ENCODE measurements at places on chromosomes 1 and 21.
A peak's percentile ranks its signal among the peaks of the same experiment; 100 is the strongest.

- DNase-seq: no peak
These were observed 70.6 kb downstream of the SYT6 start for GRCh38 chr1:114082867-114083585.

- DNase-seq: no peak
These were observed 20.3 kb downstream of the CDCP2 start for GRCh38 chr1:54132495-54132894.

DNA sequence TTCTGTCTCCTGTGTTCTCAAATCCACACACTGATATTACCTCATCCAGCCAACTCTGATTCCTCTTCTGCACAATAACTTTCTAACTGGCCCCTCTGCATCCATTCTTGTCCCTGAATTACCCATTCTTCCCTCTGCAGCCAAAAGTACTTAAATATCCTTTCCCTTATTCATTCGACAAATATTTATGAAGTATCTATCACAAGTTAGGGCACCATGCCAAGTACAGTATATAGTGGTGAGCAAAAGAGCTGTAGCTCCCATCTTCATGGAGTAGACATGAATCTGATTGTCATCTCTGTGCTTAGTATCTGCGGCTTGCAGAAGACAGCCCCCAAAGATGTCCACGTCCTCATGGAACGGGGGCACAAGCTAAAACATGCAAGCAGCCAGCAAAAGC, 316.8 kb downstream of the SETD4 start:
- DNase-seq: no peak

GRCh38 chr1:184608581-184608980, 146.1 kb downstream of the EDEM3 start:
- DNase-seq: no peak

DNA sequence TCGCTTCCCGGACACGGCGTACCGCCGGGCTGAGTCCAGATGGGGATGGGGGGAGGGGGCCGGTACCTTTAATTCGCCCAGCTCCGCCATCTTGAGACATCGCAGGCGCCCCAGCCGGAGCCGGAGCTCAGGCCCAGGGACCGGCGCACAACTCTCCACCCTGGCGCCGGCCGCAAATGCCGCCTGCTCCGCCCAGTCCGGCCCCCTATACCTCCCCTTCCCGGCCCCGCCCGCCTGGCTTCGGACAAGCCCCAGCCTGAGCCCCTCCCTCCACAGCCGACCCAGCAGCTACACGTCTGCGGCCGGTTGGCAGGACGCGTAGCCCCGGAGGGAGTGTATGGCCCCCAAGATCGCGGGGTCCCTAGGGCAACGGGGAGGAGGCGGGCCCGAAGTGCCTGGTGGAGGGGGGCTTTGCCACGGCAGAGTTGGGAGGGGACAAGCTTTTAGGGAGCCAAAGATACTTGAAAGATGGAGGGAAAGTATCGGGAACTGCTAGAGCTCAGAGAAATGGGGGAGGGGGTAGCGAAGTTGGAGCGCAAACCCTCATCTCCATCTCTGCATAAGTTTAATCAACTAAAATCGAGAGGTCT, at the start of gene PIAS3:
Gene PIAS3, minus strand, starts transcription at position 181 of the 590 bp plus-strand sequence. Its CDS starts 91 bp downstream, at position 90.
- peak; percentile 83 for DNase-seq

DNA sequence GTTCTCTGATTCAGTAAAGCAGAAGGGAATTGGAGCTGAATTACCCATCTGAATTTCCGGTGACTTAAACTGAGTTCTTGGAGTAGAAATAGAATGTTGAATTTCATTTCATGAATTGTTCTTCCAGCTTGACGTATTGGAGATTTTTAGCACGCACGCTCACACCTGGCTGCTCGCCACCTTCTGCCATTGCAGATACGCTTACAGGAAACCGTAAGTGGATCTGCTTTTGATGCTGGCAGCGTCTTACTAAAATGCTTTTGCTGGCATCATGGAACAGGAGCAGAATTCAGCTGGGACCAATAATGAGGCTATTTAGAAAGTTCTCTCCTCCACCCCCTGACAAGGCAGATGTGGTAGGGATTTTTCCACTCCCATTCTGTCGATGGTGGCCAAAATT, 17.7 kb upstream of the ELAVL4 start:
- no peak for DNase-seq

DNA sequence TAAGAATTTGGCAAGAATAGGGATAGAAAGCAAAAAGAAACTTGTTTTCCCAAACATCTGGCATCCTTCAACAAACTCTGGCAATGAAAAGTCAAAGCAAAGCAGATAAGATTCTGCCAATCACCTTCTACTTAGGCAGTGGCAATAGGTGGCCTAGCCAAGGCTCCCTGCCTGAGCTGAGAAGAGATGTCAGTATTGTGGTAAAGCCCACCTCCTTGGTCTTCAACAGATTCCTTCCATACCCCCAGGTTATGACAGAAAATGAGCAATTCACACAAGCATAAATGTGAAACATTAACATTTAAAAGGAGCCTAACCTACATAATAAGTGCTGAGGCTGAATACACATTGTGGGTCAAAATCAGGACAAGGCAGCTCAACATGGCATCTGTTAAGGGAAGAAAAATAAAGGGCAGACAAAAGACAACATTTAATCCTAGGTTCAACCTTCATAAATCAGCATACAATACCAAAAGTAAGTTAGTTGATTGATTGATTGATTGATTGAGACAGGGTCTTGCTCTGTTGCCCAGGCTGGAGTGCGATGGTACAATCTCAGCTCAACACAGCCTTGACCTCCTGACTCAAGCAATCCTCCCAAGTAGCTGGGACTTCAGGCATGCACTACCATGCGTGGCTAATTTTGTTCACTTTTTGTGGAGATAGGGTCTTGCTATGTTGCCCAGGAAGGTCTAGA, 123.1 kb downstream of the AKT3 start:
- no peak for DNase-seq

- DNase-seq: no peak
These were observed 15.7 kb downstream of the BTBD8 start for GRCh38 chr1:92095874-92096273.

GRCh38 chr1:247322849-247323586, 8.6 kb downstream of the ZNF496 start:
- no peak for DNase-seq

- DNase-seq: no peak
These were observed 24.2 kb upstream of the FHAD1 start for GRCh38 chr1:15222653-15223303.

GRCh38 chr1:201696217-201696761, 132.7 kb upstream of the IPO9 start:
- no peak for DNase-seq

GRCh38 chr1:67078291-67078690, 24.3 kb upstream of the SLC35D1 start:
- no peak for DNase-seq

- no peak for DNase-seq
These were observed 4.0 kb upstream of the PEX10 start for GRCh38 chr1:2416403-2416802.

DNA sequence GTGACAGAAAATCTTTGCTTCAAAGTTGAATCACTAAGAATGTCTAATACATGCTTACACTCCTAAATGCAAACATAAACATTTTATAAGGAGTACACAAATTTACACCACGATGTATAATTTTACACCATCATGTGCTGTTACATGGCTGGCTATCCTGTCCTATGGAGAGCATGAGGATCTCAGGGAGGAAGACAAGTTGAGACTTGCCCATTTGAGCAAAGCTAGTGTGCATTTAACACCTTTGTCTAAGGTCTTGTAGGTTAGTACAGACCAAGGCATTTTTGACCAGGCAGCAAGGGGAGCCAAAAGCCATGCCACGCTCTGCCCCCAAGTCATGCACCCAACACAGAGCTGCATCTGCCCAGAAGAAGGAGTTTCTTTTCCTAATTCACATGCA, 14.5 kb upstream of the COG2 start:
- no peak for DNase-seq

- no peak for DNase-seq
These were observed 32.9 kb upstream of the DOCK7 start for GRCh38 chr1:62720946-62721554.

GRCh38 chr1:62198781-62199125, 4.1 kb downstream of the L1TD1 start:
- DNase-seq: no peak

DNA sequence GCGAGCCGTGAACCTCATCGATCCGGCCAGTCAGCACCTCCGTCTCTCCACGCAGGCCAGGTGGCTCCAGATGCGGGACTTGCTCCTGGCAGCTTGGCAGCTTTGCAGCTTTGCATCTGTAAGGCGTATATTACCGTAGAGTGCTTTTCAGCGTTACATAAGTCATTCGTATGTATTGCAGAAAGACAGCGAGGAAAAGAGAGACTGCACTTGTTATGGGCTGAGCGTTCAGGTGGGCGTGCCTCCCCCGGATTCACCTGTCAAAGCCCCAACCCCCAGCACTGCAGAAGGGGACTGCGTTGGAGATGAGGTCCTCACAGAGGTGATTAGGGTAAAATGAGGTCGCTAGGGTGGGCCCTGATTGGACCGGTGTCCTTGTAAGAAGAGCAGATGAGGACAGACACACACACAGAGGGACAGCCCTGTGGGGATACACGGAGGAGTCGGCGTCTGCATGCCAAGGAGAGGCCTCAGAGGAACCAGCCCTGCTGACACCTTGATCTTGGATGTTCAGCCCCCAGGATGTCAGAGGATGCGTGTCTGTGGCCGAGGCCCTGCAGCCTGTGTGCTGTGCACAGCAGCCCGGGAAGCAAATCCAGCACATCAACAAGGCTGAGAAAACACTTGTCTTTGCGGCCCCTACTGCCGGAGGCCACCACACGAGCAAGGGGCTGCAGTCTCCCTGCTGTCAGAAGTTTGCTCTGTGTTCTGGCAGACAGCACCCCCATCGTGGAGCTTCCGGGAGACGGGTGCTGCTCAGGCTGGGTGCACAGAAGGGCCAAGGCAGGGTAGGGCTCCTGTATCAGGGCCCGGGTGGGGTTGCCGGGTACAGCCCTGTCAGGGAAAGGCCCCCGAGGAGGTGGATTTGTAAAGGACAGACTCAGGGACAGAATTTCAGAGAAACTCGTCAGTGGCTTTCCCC, 10.9 kb upstream of the AGPAT3 start:
- no peak for DNase-seq

GRCh38 chr1:6909401-6909800, 124.1 kb downstream of the CAMTA1 start:
- no peak for DNase-seq

GRCh38 chr1:77018761-77019160, 151.5 kb downstream of the ST6GALNAC5 start:
- DNase-seq: no peak

- no peak for DNase-seq
These were observed 147.1 kb upstream of the ARHGEF16 start for GRCh38 chr1:3307359-3307758.

GRCh38 chr1:228368801-228369607, 37.6 kb downstream of the TRIM11 start:
- no peak for DNase-seq

GRCh38 chr21:40704141-40704540, 142.8 kb downstream of the DSCAM start:
- no peak for DNase-seq

- no peak for DNase-seq
These were observed 2.9 kb upstream of the LRP8 start for GRCh38 chr1:53330819-53331218.

DNA sequence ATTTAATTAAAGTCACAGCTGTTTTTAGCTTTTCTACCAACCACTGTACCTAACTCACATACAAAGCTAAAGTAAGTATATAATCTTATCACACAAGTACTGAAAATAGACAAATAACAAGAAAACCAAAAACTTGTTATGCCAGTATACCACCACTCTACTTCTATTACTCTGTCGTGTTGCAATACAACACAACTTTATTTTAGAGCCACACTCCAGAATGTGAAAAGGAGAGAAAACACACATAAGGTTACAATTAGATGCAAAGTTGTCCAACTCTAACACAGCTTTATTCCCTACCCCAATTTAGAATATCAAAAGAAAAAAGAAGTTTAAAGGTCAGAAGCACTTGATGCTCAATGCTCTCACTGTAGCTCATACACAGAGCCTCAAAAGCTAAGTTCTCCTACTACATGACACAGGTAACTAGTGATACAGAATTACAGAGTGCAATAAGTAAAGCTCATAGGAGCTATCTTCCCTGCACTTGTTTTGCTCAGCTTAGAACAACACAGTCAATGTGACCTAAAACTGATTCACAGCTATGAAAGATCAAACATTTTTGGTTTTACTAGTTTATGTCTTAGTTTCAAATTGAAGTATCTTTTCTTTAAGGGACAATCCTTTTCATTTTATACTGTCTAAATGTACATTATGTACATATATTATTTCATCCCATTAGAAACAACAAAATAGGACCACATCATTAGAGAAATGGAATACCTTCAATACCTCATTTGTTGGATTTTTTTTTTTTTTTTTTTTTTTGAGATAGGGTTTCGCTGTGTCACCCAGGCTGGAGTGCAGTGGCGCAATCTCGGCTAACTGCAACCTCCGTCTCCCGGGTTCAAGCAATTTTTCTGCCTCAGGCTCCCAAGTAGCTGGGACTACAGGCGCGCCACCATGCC, 29.2 kb downstream of the EYA3 start:
- DNase-seq: no peak

- DNase-seq: no peak
These were observed 40.1 kb downstream of the PTAFR start for GRCh38 chr1:28136169-28136921.

- DNase-seq: no peak
These were observed 439.6 kb downstream of the TTLL7 start for GRCh38 chr1:83559129-83559840.

DNA sequence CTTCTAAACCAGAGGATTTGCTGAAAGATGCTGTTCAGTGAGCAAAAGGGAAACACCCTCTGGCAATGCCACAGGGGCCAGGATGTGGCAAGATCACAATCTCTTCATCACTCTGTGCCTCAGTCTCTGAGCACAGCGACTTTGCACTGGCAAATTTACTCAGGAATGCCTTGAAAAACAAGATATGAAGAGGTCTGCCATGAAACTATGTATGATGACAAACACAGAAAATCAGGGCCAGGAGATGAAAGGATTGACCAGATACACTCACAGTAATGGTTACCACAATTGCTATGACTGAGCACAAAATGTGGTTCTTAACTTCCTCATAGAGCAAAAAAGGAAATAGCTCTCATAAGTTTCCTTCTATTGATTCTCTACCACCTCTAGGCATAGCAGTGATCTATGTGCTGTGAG, 5.8 kb downstream of the TTC13 start:
- DNase-seq: peak; percentile 22

- peak; percentile 33 for DNase-seq
These were observed 6.7 kb downstream of the UROD start for GRCh38 chr1:45018599-45019230.

DNA sequence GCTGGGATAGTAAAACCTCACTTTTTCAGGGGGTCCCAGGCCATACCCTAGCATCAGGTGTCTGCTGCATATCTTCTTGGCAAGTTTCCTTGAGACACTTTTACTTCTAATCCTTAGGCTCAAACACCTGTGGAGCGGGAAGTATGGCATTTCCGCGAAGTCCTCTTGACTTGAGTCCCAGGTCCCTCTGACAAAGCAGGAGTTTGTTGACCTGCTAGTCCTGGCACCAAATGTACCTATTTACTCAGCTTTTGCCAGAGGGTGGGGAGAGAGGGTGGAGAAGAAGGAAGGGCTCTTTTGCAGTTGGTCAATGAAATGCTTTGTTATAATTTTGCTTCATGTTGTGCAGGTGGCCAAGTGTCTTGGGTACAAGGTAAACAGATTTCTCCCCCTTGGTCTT, 59.7 kb downstream of the CLIC6 start:
- no peak for DNase-seq

All from stimulated activated CD8-positive, alpha-beta memory T cell treated with anti-CD3 and anti-CD28 coated beads, Interleukin-4, amount 100 ng/mL, for 24 hours (primary cell).